ENCODE measurements at places on chromosomes 3 and 15.

DNA sequence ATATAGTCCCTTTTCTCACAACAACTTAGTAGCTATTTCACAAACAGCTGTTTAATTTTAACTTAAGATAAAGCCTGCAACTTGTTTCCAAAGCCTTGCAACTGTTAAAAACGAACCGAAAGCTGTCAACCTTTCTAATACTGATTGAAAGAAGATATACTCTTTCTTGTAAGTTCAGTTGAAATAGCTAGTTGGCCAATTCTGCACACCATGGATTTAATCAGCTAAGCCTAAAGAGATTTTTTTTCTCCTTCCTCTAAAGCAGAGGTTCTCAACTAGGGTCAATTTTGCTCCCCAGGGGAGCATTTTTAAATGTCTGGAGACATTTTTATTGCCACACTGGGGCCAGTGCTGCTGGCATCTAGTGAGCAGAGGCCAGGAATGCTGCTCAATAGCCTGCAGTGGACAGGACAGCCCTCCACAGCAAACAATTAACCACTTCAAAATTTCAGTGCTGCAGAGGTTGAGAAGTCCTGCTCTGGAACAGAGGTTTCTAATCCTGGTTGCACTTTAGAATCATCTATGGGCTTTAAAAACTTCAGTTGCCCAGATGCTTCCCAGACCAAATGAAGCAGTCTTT lies 26.2 kb downstream of the MINDY4B start:
- H3K27ac ChIP-seq: no peak overlapping the region
- no peak for DNase-seq
- no peaks in the 10 kb centered on the region for H3K27me3 ChIP-seq
- no peaks in the 10 kb centered on the region for H3K36me3 ChIP-seq
- no peaks in the 10 kb centered on the region for H3K4me1 ChIP-seq

DNA sequence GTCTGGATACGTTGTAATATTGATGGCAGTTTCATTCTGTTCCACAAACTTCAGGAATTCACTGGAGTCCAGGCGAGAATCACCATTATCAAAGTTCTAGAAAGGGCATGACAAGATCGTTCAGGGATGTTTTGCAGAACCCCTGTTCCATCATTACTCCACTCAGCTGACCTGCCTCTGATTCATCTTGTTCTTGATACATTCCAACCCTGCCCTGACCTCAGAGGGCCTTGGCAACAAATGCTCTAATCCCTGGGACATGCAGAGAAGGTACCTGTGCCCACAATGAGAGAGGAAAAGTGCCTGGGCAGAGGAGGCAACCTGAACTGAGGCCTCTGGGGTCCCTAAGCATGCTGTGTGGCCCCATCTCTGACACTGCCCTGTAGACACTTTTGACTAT lies 45.9 kb downstream of the FSTL1 start:
- no peak for DNase-seq
- H3K27ac ChIP-seq: no peak overlapping the region
- H3K4me1 ChIP-seq: no peaks in the 10 kb centered on the region
- H3K36me3 ChIP-seq: peaks cover 99% of the 10 kb centered on the region
- H3K27me3 ChIP-seq: no peaks in the 10 kb centered on the region

DNA sequence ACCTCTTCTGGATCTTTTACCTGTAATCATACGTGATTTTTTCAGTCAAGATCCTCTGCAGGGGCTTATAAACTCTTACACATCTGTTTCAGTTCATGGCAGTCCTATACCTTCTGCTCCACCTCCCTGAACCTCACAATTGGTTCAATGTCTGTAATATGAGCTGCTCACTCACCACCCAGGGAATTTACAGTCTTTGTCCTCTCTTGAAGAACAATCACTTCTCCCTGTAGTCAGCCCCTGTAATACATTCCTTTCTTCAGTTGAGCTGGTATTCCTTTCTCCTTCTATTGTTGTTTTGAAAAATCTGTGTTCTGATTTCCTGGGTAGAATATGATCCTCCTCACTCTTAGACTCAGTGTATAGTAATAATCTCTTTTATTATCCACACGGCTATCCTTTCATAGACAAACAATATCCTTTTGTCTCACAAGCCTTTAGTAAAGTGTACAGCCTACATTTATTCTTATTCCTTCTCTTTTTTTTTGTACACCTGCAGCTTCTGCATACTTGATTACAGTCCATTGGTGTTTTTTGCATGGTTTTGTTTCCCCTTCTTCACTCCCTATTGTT lies 101.8 kb downstream of the NECTIN3 start:
- H3K27me3 ChIP-seq: no peaks in the 10 kb centered on the region
- H3K4me3 ChIP-seq: no peak overlapping the region
- H3K36me3 ChIP-seq: no peaks in the 10 kb centered on the region
- DNase-seq: no peak
- H3K4me1 ChIP-seq: no peaks in the 10 kb centered on the region

- DNase-seq: peak; percentile 24
- no peaks in the 10 kb centered on the region for H3K36me3 ChIP-seq
- no peaks in the 10 kb centered on the region for H3K4me1 ChIP-seq
- H3K27ac ChIP-seq: no peak overlapping the region
Observed at GRCh38 chr15:25250011-25250596, 188.7 kb downstream of the UBE3A start.

- H3K27ac ChIP-seq: no peak overlapping the region
- no peak overlapping the region for H3K4me3 ChIP-seq
- H3K36me3 ChIP-seq: no peaks in the 10 kb centered on the region
- DNase-seq: no peak
- no peaks in the 10 kb centered on the region for H3K27me3 ChIP-seq
- H3K4me1 ChIP-seq: no peaks in the 10 kb centered on the region
Observed at GRCh38 chr3:156230278-156230900, 110.0 kb downstream of the KCNAB1 start.

DNA sequence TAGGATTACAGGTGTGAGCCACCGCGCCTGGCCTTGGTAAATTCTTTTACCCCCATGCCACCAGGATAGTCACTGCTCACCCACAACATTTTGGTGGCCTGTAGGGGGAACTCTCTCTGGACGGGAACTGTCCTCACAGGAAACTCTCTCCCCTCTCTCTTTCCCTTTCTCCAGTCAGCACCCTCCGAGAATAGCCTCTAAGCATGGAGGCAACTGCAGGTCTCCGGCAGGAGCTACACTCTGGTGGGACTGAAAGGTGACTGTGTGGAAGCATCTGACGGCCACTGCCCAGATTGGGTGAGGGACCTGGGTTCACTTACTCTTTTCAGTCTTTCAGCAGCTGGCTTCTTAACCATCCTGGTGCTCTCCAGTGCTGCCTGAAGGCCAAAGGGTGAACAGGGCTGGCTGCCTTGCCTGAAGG lies 21.3 kb downstream of the TRANK1 start:
- H3K4me1 ChIP-seq: no peaks in the 10 kb centered on the region
- no peak for DNase-seq
- no peak overlapping the region for H3K27ac ChIP-seq
- H3K4me3 ChIP-seq: no peak overlapping the region
- H3K36me3 ChIP-seq: no peaks in the 10 kb centered on the region
- H3K27me3 ChIP-seq: no peaks in the 10 kb centered on the region

- peaks cover 17% of the 10 kb centered on the region for H3K4me1 ChIP-seq
- no peak for DNase-seq
- H3K27me3 ChIP-seq: no peaks in the 10 kb centered on the region
- no peaks in the 10 kb centered on the region for H3K36me3 ChIP-seq
Observed at GRCh38 chr3:129313665-129314385, 35.2 kb downstream of the HMCES start.
